ENCODE measurements at places on chromosomes 3 and 15.

DNA sequence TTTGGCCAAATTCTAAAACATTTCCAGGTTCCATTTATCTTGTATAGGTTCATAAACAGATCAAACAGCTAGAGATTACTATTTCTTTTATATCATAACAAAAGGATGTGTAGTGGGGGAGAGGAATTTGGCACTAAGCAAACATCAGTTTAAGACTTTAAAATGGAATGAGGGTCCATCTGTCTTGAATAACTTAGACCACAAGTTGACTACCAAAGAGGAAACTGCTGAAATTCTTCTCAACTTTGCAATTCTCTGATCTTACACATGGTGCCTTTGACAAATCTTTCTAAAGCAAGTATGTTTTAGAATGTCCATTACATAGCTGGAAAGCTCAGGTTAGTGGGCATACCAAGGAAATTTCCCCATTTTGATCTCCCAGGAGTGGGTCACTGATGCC is 140.5 kb upstream of the ADAMTS9 start:
- no peak for DNase-seq

DNA sequence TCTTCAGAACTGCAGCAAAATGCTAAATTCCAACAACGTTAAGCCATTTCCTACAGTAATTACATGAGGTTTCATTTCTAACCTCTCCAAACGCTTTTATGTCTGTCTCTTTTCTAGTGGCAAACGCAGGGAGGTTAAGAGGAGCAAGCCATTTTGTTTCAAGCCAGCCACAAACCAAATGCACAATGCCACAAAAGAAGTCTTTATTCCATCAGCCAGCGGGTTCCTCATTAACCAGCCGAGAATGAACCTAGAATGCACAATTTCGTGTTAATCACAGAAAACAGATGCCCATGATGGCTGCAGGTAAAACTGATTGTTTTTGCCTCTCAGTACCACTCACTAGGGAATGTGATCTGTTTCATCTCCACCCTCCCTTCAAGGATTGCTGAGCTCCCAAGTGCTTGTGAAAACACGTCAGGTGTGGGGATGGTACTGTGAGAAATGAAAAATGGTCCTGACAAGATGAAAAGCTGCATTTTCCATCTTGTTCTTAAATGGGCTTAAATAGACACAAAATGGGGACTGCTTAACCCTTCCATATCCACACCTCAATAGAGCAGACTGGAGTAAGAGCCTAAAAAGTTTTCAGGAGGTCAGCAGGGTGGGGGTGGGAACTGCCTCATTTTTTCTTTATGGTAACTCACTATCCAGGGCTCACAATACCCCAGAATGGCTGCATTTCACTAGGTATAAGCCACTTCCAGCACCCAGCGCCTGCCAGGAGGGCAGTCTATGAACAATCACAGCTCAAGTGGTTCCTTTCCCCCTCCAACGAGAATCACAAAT is 277.1 kb downstream of the MAGI1 start:
- DNase-seq = no peak

DNA sequence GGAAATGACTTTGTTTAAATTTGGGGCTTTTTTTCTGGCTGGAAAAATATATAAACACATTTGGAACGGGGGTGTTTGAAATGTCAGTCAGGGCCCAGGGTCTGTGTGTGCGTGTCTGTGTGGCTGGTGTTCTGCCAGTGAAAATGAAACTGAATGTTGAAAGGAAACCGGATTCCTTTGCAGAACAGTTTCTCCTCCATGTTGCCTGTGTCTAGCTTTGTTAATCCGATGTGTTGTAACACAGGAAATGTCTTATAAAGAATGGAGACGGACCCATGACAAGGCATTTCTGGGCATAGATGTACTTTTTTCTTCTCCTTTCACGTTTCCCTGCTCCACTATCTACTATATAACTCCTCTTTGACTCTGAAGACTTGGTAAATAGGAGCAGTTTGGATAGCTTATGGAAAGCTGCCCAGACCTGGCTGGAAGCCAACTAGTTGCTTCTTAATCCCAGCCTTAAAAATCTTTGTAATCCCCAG is 2.8 kb downstream of the SQOR start:
- DNase-seq = peak; percentile 78

DNA sequence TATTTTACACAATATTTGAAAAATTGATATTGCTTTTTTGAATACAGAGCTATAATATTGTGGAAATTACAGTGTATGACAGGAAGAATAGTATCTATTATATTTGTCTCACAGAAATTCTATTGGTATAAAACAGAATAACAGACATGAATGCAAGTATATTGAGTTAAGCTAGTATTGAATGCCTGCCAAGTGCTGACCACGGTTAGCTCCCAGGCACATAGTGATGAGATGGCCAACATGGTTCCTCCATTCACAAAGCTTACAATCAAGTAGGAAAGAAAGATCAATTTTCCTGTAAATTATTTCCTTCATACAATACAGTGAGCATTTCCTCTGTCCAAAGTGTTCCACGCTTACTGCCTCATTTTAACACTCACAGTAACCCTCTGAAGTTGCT is 67.6 kb downstream of the TP63 start:
- DNase-seq = no peak

DNA sequence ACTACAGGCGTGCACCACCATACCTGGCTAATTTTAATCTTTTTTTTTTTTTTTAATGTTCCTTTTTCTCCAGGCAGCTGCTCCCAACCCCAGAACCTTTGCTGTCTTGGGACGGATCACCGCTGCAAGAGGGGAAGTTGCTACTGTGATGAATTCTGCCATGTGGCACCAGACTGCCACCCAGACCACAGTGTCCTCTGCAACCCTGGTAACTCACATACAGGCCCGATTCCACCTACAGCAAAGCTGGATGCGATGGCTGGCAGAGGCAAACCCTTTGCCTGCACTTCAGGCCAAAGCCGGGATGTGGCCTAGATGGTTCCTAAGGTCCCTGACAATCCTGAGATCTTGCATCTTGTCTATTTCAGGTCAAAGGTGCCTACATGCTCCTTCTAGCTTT is 12.7 kb upstream of the MUC20 start:
- DNase-seq = no peak

DNA sequence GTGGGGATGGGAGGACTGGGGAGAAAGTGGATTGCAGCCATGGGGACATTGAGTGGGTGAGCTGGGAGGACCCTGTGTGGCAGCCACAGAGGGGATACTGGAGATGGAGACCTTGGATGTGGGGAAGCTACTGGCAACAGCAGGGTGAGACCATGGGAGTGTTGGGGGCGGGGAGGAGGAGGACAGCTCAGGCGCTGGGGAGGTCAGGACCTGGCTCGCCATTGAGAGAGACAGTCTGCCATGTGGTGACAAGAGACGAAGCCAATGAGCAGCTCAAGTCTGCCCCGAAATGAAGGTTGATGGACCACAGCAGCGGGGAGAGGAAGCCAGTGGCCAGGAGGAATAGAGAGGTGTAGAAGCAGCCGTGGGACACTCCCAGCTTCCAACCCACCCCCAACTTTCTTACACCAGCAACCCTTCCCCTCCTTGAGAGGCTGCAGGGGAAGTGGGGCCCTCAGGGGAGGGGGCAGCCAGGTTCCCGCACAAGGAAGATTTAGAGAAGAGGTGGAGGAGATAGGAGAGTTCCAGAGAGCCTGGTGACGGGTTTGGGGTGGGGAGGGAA is 118.1 kb downstream of the ASB7 start:
- DNase-seq = no peak

GRCh38 chr3:193677734-193678133 is 84.7 kb downstream of the OPA1 start:
- no peak for DNase-seq

DNA sequence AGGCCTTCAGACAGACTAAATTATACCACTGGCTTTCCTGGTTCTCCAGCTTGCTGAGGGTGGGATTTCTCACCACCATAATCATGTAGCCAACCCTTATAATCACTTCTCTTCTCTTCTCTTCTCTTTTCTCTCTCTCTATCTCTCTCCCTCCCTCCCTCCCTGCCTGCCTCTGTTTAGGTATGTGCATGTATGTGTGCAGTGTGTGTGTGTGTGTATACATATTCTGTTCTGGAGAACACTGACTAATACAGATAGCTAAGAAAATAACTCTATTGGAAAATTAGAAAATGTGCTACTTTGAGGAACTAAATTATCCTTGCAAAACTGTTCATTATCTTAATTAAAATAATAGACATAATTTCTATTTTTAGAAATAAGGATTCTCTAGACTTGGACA is 118.6 kb upstream of the GADL1 start:
- no peak for DNase-seq

- DNase-seq = no peak
Measured at GRCh38 chr15:43922021-43922420, 95.2 kb downstream of the WDR76 start.

GRCh38 chr3:30510596-30510995 is 95.8 kb upstream of the TGFBR2 start:
- DNase-seq = no peak

GRCh38 chr15:38406436-38406835 is 47.5 kb upstream of the FAM98B start:
- DNase-seq = no peak

- DNase-seq = no peak
Measured at GRCh38 chr15:28260722-28261121, 61.3 kb downstream of the HERC2 start.

- no peak for DNase-seq
Measured at GRCh38 chr3:113698956-113699355, 2.5 kb upstream of the USF3 start.

DNA sequence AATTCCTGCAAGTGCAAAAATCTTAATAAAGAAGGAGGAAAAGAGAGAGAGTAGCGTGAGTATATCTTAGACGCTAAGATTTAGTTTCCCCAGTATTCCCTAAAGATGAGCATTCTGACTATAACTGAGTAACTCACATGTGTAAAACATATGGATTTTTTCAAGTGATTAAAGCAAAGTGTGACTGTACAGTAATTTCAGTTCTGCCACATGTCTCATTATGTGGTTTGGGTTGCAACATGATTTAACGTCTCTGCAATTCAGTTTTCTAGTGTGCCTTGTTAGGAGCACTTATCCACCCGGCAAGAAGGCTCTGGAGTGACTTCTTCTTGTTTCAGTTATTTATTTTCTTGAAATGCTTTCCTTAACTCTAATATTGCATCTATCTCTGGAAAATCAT is 514.1 kb downstream of the ROBO1 start:
- DNase-seq = no peak

- no peak for DNase-seq
Measured at GRCh38 chr3:135865553-135865952, 100.0 kb upstream of the PPP2R3A start.

DNA sequence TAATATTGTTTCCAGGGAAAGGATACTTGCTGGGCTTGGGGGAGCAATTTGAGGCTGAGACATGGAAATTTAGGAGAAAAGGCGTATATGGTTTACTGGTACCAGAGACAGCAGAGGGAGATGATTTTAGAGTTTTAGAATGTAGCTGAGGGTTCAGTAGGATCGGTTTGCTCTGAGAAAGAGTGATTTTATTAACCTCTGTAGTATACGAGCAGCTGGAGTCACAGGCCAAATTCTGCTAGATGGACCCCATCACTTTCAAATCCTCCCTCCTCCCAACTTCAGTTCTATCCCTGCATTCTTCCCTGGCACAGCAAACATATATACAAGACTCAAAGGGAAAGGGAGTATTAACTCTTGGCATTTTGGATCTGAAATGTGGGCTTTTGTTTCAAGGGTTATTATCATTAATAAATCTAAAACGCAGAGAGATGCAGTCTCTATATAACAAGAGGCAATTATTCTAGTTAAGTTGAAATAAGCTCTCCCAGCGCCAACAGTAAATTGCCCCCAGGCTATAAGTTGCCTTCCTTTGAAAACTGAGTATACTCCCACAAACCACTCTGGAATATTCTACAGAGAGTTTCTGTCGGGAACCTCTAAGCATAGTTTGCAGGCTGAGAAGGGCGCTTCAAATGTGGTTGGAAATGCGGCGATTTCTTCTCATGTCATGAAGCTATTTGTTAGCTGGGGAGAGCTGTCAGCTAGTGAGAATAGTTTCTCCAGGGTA is 5.4 kb downstream of the CRABP1 start:
- no peak for DNase-seq

DNA sequence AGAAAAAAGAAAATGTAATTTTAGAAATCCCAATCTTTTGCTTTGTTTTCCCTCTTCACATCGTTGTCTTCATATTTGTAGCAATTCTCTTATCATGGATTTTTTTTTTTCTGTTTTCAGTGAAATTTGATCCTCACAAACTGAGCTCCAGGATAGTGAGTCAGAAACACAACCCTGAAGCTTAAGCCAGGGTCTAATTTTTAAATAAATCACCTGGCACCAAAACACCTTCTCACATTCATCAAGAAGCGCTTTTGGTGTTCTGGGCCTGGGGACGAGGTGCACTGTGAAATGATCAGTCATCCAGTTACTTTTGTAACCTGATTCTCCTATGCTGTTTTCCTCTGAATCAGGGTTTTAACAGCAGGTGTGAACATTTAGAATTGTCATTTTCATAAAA is 87.7 kb downstream of the REC114 start:
- DNase-seq = no peak
